8988T (cell line): ENCODE measurements at places on chromosomes 7 and 10.

DNA sequence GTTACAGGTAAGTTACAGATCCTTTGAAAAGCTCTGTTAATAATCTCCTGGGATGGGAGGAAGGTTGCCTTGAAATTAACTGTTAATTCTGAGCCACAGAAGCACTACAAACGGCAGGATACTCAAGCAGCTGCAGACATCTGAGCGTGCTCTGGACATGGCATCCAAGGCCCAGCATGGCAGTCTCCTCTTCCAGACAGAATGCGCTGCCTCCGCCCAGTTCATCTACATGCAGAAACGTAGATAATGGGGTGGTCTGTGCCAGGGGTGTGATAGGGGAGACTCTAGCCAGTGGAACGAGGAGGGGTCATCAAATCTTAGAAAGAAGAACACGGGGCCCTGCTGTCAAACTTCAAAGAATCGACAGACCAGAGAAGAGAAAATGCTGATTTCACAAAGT is 13.8 kb downstream of the VIPR2 start:
- no peak for DNase-seq

DNA sequence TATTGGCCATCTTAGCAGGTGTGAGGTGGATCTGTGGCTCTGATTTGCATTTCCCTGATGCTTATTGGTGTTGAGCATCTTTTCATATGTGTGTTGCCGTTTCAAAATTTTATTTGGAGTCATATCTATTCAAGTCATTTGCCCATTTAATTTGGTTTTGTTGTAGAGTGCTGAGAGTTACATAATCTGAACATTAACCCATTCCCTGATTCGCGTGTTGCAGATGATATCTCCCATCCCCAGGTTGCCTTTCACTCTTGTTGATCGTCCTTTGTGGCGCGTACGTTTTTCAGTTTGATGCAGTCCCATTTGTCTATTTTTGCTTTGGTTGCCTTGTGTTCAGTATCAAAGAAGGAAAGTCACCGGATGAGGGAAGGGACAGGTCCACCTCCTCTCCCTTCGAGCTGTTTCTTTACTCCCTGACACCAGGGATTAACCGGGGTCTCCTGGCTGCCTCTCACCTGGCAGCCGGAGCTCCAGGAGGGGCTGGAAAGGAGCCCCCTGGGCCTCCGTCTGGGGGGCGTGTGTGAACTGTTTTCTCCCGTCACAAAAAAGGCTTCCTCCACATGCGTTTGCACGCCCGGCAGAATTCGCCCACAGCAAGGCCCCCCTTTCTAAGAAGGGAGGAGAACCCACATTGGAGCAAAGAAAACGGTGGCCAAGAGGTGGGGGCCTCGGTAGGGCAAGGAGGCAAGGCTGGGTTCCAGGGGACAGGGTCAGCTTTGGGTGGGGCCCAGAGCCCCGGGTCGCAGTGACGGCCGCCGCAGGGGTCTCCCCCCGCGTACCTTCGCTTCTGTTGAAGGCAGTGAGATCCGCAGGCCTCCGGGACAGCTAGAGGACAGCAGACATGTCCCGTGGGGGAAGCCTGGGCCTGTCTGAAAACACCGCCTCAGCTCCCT is 8.3 kb downstream of the MNX1 start:
- no peak for DNase-seq

GRCh38 chr10:79130846-79131245 is 62.1 kb downstream of the ZMIZ1 start:
- no peak for DNase-seq

DNA sequence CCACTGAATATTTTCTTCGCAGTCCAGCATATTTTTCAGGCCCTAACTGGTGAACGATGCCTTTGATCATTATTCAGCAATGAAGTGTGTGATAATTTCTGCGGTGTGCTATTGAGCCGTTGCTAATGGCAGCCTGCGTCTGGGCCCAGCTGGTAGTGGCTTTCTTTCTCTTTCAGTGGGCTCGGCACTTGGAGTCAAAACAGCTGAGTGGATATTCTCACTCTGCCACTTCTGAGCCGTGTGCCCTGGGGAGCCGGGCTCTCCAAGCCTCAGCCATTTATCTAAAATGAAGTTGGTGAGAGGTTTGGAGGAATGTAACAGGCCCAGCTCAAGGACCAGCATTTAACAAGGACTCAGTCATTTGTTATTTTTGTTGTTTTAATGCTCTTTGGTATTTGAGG is 87.5 kb upstream of the IFRD1 start:
- no peak for DNase-seq

DNA sequence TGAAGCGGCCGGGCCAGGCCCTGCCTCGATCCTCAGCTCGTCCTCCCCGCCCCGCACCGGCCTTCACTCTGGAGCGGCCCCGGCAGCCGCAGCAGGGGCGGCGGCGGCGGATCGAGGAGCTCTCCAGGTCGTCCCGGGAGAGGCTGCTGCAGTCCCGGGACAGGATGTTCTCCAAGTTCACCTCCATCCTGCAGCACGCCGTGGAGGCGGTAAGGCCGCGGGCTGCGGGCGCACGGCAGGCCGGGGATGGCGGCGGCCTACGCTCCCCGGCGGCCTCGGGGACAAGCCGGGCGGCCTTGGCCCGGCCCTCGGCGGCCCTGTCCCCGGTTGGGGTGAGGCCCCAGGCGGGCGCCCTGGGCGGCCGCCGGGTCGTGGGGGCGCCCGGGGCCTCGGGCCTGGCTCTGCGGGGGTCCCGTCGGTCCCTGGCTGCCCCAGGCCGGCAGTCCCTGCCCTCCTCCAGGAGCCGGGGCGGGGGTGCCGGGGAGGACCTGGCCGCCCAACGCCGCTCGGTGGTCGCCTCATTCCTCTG is 399 bp downstream of the FHIP2A start:
- DNase-seq, result peak; percentile 29

DNA sequence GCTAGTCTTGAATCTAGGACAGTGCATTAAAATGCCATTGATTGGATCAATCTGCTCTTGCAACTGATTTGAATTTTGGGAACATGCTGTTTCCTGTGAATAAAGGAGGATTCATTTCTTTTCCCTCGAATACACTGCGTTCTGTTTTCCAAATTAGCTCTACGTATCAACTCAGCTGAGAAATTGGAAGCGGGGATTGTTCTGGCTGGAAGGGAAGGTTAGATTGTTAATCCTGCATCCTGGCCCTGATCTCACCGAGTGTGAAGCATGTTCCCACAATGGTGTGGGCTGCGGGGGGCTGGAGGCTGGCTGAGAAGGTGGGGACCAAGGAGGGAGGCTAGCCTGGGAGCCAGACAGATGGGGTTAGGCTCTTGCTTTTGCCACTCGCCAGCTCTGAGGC is 17.6 kb downstream of the HTRA1 start:
- no peak for DNase-seq

GRCh38 chr10:82037076-82037475 is 162.1 kb downstream of the NRG3 start:
- DNase-seq, result no peak

DNA sequence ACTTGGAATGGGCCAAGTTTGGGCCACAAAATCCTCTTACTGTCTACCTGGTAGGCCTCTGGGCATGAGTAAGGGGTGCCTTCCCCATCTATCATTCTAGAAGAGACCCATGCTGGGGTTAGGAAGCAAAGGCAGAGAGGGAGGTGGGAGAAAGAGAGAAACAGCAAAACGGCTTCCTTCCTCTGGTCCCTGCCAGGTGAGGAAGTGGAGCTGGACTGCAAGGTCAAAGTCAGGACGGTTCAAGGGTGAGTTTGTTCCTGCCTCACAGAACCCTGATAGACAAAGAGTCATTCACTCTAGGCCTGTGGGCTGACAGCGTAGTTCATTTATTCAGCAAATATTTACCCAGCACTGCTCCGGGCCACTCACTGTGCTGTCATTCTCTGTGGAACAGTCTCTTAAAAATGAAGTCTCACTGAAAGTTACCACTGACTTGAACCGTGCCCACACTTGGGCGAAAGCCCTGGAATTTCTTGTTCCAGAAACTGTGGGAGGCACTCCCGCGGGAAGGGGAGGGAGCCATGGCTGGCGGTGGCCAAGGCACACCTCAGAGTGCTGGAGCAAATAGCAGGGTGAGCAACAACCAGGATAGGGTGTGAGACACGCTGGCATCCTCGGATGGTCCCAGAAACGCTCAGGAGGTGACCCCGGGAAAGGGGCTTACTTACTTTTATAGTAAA is 26.2 kb upstream of the ECHDC3 start:
- no peak for DNase-seq

- no peak for DNase-seq
Measured at GRCh38 chr10:31762316-31762715, 166.3 kb downstream of the ARHGAP12 start.

GRCh38 chr10:70378122-70378521 is 4.3 kb downstream of the LRRC20 start:
- no peak for DNase-seq

DNA sequence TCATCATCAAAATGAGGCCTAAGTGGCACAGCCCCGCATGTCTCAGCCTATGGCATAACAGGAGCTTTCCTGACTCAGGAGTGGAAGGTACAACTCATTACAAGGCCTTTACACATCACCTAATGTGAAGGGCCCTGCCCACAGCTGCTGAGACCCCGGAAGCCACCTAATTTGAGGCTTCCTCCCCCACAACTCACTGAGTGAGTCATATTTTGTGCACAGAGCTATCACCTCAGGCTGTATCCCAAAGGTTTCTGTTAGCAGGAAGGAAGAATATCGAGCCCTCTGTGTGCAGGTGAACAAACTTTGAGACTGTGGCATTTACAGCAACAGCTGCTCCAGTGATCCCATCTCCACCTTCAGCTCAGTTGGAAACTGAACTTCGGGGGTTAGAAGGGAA is 20.6 kb downstream of the HTR5A start:
- no peak for DNase-seq
